ENCODE measurements at places on chromosomes 7 and 10.

- DNase-seq, result peak; percentile 12
Observed at GRCh38 chr10:127041552-127041951, 136.3 kb downstream of the DOCK1 start.

GRCh38 chr7:80146545-80147182 is 12.0 kb downstream of the GNAI1 start:
- DNase-seq, result no peak

- no peak for DNase-seq
Observed at GRCh38 chr7:108030516-108030915, 27.6 kb upstream of the LAMB1 start.

DNA sequence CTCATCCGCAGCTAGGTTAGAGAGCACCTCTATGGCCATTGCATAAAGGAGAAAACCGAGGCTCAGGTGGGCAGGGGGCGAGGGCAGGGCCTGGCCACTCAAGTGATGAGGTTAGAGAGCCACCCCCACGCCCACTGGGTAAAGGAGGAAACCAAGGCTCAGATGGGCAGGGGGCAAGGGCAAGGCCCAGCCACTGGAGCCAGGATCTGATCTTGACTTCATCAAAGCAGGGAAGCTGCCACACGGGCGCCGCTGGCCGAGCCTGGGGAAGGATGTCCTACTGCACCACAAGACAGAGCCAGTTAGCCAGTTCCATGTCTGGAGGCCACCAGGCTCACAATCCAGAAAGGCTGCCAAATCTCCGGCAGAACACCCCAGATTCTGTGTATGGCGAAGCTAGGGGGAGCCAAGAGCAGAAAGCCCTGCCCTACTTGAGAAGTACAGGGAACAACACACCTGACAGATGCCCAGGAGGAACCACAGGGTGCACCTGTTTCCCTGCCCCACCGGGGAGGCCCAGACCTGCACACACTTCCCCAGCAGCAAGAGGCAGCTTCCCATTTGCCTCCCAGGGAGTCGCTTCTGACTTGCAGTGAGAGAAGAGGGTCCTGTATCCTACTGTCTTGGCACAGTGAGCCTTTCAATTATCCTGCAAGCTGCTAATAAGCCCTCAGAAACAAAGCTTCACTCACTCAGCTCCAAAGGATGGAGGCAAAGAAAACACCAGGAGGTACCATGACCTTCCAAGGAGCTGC is 101.9 kb downstream of the TNS3 start:
- DNase-seq, result no peak

DNA sequence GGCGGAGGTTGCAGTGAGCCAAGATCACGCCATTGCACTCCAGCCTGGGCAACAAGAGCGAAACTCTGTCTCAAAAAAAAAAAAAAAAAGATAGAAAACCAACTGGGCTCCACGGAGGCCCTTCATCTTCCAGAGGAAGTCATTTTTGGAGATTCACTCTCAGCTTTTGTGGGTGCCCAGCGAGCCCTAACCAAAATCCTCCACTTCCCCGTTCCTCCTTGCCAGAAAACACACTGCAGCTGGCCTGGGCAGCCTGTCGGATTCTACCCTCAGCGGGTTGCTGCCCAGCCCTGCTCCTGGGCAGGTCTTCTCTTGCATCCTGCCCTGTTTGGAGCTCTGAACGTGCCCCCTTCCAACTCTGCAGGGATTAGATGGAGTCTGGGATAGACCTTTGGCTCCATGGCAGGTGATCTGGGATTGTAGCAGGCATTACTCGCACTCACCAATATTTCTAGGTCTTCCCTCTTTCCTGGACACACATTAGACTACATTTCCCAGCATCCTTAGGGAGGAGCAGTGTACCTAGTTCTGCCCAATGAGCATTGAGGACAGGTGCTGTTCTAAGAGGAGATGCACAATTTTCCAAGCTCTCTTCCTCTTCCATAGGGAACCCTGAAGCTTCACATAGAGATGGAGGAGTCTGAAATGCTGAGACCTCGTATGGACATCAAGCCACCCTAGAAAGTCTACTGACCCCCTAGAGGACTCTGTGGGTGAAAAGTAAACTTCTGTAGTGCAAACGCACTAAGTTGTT is 4.6 kb downstream of the GRID2IP start:
- no peak for DNase-seq

GRCh38 chr10:1090696-1091095 is 34.5 kb downstream of the WDR37 start:
- no peak for DNase-seq

- DNase-seq, result no peak
Observed at GRCh38 chr7:105940109-105940508, 23.0 kb upstream of the CDHR3 start.

DNA sequence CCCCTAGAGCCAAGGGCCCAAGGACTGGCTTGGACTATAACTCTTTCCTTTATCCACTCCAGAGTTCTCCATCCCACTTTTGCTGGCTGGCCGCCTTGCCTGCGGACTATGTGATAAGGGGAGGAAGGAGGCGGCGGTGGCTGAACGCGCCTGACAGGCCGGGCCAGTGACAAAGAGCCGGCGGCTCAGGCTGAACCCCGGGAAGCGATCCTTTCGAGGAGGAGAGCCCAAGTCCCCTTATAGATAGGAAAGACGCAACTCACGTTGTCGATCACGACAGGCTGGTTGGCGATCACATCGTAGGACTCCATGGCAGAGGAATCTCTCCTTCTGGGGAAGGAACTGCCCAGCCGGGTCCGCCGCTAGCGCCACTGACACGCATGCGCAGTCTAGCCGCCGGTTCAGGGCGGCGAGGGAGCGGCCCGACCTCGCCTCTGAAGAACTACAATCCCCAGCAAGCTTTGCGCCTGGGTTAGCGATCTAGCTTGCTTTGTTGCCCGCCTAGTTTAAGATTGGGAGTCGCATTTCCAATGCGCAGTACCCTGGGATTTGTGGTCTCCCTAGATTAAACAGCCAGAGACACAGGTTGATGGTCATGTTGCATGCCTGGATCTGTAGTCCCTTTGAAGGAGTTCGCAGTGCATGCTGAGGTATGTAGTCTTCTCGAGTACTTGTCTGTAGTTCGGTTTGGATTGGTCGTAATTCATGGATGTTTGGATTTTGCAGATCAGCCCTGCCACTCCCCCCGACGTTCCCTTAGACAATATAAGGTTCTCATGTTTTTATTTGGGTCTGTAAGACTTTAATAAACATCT is at the start of gene ACTR1A:
Gene ACTR1A (minus strand): TSS at position 376 of the 815 bp plus-strand sequence. CDS start 65 bp downstream, at position 311.
- DNase-seq, result peak; percentile 98

- no peak for DNase-seq
Observed at GRCh38 chr10:132519382-132520176, 18.0 kb upstream of the INPP5A start.

- no peak for DNase-seq
Observed at GRCh38 chr7:139937715-139938114, 108.7 kb downstream of the TBXAS1 start.

DNA sequence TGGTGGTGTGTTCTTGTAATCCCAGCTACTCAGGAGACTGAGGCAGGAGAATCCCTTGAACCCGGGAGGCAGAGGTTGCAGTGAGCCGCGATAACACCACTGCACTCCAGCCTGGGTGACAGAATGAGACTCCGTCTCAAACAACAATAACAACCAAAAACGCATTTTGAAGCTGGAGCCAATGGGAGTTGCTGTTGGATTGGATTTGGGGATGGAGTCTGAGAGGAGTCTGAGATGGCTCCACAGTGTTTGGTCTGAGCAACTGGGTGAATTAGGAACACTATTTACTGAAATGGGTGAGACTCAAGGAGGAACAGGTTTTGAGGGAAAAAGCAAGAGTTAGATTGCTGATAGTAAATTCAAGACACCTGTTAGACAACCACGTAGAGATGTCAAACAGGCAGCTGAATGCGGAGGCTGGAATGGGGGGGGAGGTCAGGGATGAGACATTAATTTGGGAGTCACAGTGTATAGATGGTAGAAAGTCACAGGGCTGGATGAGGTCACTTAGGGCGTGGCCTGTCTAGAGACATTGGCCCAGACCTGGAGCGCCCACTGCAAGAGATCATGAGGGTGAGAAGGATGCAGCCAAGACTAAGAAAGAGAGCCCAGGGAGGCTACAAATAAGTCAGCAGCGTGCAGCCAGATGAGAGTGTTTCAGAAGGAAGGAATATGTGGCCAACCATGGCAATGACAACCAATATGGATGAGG is 56.4 kb downstream of the CYCS start:
- no peak for DNase-seq

GRCh38 chr10:117412469-117413010 is 37.3 kb upstream of the PDZD8 start:
- DNase-seq, result no peak

DNA sequence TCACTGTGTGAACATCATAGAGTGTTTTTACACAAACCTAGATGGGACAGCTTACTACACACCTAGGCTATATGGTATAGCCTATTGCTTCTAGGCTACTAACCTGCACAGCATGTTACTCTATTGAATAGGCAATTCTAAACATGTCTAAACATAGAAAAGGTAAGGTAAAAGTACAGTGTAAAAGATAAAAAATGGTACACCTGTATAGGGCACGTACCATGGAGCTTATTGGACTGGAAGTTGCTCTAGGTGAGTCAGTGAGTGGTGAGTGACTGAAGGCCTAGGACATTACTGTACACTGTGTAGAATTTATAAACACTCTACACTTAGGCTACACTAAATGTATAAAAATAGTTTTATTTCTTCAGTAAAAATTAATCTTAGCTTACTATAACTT is 182.0 kb upstream of the THSD7A start:
- no peak for DNase-seq

- no peak for DNase-seq
Observed at GRCh38 chr7:48847917-48848316, 76.4 kb upstream of the CDC14C start.

DNA sequence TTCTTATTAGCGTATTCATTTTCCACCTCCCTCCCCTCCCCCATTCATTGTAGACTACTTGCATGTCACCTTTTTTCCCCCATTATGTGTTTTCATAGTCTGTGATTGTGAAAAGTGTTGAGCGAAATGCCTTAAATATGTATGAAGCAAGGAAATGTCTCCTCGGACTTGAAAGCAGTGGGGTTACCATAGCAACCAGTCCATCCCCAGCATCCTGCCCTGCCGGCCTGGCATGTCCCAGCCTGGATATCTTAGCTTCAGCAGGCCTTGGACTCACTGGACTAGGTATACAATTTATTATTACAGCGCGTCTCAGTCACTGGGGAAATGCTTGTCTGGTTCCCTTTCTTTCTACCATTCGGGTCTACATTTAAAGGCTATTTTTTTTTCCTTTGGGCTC is 283.6 kb downstream of the BICC1 start:
- no peak for DNase-seq

GRCh38 chr10:59672150-59672875 is 37.3 kb downstream of the SLC16A9 start:
- no peak for DNase-seq

DNA sequence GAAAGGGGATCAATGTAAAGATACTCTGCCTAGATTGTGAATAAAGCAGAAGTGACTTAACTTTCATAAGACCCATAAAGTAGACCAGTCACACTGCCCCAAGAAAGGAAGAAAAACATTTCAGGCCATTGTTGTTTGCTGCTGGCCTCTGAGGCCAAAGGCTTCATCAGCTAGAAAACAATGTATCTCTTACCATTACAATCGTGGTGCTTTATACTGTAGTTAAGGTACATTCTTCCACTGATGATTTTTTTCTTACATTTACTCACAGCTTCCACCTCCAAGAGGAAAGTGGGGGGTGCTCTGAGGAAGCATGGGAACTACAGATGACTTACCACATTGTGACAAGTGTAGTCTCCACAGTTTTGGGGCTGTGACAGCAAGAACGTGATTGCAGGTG is 68.6 kb downstream of the NRG3 start:
- DNase-seq, result no peak

- peak; percentile 76 for DNase-seq
Observed at GRCh38 chr7:33770576-33770975, 134.8 kb upstream of the BMPER start.

- DNase-seq, result peak; percentile 19
Observed at GRCh38 chr10:47262606-47263533, 37.1 kb upstream of the GDF10 start.

DNA sequence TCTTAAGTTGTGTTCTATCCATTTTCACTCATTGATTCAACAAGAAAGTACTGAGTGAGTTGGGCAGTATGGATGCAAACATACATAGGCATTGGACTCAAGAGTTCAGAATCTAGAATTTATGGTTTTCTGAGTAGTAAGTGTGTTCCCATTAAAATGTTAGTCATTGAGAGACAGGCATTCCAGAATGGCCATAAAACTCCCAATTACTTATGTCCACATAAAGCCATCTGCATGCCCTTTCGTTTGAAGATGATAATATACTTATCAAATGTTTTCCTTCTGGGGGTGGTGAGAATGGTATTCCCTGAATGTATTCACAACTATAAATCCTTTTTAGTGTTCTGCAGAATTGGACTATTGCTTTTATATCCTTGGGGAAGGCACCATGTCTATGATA is 131.6 kb downstream of the CD36 start:
- DNase-seq, result no peak

GRCh38 chr10:102678842-102679289 is 34.6 kb downstream of the TRIM8 start:
- no peak for DNase-seq

- DNase-seq, result no peak
Observed at GRCh38 chr10:131231965-131232541, 79.5 kb downstream of the TCERG1L start.

GRCh38 chr10:31773749-31774298 is 154.8 kb downstream of the ARHGAP12 start:
- DNase-seq, result no peak

GRCh38 chr10:62402508-62402907 is 28.3 kb downstream of the ZNF365 start:
- no peak for DNase-seq

DNA sequence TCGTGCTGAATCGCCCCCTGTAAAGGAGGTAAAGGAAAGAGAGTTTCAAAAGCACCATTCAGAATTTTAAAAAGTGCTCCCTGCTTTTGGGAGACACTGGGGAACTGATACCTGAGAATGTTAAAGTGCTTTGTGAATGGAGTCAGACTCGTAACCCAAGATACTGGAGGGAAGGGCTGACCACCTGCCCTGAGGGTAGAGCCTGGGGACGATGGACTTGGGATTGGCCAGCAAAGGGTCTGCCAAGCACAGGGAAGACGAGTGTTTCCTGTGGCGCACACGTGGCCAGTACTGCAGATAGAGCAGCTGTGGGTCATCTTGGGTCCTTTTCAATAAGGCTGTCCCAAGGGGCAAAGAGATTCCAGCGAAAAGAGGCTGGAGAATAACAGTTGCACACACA is 1284.1 kb upstream of the AUTS2 start:
- DNase-seq, result no peak

- no peak for DNase-seq
Observed at GRCh38 chr7:135386776-135387175, 123.1 kb downstream of the CNOT4 start.

GRCh38 chr7:87702326-87702725 is 74.1 kb downstream of the RUNDC3B start:
- no peak for DNase-seq

- peak; percentile 49 for DNase-seq
Observed at GRCh38 chr10:68598978-68599770, 39.0 kb downstream of the TET1 start.

DNA sequence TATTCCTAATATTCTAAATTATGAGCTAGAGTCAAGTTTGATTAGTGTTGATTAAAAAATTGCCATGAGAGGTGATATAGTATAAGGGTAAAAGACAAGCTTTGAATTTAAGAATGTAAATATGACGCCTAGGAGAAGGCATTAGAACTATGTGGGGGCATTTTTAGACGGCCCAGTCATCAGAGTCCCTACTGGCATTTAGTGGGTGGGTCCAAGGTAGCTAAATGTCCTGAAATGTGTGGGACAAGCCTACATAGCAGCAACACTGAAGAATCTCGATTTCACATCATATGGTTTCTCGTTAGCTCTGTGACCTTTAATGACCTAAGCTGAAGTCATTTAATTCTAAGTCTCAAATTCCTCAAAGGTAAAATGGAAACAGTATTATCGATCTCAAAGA is 133.5 kb downstream of the SGMS1 start:
- no peak for DNase-seq

- DNase-seq, result no peak
Observed at GRCh38 chr7:30183749-30184369, 49.1 kb downstream of the MTURN start.

All from skin of body (tissue), 3 donors.